ENCODE measurements at places on chromosomes 13 and 19. TPM values are rescaled to one million over a fixed set of nuclear protein-coding genes. Genes with fewer than 3 reads are reported as not detected.

GRCh38 chr13:100434010-100434763 is 154.4 kb downstream of the GGACT start:
- DNase-seq: no peak

DNA sequence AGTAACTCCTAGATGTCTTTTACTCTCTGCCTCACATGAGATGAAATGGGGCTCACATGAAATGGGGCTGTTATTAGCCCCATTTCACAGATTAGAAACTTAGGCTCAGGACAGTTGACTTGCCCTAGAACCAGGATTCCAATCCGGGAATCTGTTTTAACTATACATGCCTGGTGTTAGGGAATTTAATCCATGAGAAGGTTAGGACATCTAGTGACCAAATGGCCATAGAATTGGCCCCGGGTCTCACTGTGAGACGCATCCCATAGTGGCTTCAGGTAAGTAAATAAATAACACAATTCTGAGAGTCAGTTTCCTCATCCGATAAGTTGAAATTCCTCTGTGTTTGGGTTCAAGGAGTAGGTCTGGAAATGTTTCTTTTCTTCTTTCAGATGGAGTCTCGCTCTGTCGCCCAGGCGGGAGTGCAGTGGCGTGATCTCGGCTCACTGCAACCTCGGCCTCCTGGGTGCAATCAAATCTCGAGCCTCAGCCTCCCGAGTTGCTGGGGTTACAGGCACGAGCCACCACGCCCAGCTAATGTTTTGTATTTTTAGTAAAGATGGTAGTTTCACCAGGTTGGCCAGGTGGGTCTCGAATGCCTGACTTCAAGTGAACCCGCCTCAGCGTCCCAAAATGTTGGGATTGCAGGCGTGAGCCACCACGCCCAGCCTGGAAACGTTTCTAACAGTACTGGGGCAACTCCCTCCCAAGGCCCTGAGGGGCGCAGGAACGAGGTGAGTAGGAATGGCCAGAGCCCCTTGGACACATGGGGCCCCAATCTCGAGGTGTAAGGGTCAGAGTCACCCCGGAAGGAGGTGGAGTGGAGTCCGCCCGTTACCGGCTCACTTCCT is 1.2 kb upstream of the ZNF574 start:
- no peak for DNase-seq

DNA sequence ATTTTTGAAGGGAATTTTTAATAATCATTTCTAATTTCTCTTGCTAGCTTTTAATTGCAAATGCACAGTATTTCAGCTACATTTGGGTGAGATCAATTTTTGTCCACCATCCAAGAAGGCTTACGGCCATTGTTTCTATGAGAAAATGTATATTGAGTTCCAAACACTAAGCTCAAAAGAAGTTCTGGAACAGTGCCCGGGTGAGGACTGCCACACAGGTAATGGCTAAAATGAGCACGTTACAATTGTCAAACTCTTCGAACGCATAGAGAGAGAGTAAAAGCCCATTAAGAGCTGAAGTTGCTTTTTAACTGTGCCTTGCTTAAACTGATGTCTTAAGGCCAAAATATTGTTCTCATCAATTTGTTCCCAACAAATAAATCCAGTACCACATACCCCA is 755.0 kb downstream of the DIAPH3 start:
- no peak for DNase-seq

GRCh38 chr13:23570099-23570920 is at the start of gene TNFRSF19:
TNFRSF19 (plus strand) TSS chr13:23570412; CDS start chr13:23590184, 19,772 bp downstream.
- no peak for DNase-seq

DNA sequence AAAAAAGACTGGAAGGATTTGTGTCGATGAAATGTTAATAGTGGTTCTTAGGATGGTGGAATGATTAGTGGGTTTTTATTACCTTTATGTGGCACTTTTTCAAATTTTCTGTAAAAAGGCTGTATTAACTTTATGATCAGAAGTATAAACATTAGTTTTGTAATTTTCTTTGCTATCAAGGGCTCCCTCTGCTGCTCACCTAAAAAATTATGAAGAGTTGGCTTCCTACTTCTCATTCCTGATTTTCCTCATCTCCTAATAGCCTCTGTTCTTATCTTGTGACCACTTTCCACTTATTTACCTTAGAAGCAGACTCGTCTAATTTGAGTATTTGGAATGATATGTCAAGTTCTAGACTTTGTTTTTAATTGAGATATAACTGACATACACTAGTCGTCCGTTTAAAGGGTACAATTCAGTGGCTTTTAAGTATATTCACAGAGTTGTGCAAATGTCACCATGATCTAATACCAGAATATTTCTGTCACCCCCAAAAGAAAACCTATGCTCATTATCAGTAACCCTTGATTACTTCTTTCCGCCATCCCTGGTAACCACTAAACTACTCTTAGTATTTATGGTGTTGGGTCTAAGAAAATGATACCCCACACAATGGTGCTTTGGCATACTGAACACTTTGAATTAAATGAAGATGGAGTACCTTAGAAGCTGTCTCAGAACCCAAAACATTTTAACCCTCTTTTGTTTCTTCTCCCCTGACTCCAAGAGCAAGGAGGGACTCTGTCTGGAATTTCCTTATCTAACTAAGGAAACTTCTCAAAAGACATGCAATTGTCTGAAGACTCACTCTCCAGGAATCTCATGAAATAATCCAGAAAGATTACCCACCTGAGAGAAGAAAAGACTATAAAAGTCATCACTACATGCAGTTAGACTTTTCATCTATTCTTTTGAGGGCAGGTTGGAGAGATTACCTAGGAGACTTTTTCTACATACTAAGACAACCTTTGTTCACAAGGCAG is 311.3 kb downstream of the DLEU7 start:
- no peak for DNase-seq

The RNF113B gene
- total RNA-seq: not detected

DNA sequence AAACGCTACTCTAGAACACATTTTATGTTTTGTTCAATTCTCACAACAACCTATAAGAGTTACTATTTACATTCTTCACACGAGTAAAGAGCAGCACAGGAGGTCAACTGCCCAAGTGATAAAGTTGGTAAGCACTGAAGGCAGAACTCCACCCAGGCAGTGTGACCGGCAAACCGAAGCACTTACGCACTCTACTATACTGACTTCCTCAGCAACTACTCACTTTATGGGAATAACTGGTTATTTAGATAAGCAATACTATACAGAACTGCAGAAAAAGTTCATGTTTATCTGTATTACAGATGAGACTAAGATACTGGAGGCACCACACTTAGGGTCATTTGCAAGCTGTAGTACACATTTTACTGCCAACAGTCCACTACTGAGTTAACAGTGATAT is 28.8 kb downstream of the FOXO1 start:
- no peak for DNase-seq

The KLF2 gene
- total RNA-seq: 44.7 TPM

DNA sequence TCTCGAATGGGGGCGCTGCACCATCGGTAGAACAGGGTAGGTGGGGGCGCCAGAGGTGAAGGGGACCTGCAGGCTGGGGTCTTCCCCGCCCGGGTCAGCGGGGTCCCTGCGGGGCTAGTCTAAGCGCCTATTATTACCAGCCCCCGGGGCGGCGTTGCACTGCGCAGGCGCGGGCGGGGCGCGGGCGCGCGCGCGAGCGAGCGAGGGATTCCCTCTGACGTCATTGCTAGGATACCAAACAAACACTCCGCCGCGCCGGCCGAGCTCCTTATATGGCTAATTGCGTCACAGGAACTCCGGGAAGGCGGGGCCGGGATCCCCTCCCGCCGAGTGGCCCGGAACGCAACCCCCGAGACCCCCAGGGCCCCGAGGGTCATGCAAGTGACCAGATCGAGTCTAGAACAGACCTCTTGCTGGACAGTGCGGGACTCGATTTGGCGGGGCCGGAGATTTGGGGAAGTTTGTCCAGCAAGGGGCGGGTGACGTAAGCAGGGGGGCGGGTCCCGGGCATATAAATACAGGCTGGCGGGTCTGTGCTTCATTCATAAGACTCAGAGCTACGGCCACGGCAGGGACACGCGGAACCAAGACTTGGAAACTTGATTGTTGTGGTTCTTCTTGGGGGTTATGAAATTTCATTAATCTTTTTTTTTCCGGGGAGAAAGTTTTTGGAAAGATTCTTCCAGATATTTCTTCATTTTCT is at the start of gene FOSB:
Gene FOSB (plus strand): TSS at position 541 of the 703 bp plus-strand sequence. CDS start 591 bp downstream, outside the sequence.
- DNase-seq: peak; percentile 98

DNA sequence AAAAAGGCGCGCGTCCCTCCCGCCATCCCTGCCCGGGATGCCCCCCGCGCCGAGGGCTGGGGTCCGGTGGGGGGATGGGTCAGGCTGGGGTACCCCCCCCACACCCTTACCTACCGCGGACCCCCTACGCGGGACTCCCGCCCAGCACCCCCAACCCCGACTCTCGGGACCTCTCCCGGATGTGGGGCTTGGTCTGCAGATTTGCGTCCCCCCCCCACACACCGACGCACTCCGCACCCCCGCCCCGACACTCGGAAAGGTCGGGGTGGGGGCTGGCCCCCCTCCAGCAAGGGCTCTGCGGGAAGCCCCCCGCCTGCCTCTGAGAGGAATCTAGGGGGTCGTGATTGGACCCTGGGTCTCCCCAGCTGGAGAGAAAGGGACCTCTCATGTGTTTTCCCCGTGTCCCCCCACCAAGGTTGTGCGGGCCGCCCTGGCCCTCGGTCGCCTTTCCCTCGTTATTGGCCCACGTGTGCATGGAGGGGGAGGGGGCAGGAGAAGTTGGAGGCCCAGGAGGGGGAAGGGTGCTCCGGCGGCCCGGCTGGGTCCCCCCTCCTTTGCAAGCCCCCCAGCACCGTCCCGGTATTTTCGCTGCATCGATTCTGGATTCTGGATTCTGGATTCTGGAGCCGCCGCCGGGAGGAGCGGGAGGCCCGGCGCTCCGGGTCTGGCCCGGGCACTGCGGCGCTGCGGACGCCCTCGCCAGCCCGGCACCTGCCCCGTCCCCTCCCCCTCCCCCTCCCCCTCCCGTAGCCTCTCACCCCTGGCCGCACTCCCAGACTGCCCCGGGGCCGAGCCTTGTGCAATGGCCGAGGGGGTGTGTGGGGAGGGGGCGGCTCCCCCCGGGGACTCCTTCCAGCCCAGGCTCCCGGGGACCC is 607 bp downstream of the NFIC start:
- no peak for DNase-seq

- DNase-seq: peak; percentile 93
These were observed 6.9 kb downstream of the IL4I1 start for GRCh38 chr19:49889687-49890348.

- DNase-seq: no peak
These were observed 72.5 kb downstream of the ZNF708 start for GRCh38 chr19:21256722-21257121.

The ZNF888 gene
- 5.4 TPM for total RNA-seq

DNA sequence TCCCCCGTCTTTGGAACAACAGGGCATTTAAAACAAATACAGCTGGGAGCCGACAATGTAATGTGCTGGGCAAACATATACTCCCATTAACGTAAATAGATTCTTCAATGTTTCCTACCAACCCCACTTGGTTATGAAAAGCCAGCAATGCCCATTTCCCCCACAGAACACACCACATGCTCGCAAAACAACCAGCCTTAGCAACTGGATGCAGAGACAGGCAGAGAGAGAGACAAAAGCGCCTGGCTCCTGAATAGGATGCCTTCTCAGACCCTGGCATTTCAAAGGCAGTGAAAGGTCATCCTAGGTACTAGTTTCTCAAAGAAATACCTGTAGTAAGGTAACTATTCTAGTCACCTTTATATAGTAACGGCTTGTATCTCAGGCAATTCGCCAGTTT is 462.9 kb downstream of the ITGBL1 start:
- no peak for DNase-seq

The ZNF558 gene
- total RNA-seq: 15.2 TPM

The SOHLH2 gene
- not detected for total RNA-seq

DNA sequence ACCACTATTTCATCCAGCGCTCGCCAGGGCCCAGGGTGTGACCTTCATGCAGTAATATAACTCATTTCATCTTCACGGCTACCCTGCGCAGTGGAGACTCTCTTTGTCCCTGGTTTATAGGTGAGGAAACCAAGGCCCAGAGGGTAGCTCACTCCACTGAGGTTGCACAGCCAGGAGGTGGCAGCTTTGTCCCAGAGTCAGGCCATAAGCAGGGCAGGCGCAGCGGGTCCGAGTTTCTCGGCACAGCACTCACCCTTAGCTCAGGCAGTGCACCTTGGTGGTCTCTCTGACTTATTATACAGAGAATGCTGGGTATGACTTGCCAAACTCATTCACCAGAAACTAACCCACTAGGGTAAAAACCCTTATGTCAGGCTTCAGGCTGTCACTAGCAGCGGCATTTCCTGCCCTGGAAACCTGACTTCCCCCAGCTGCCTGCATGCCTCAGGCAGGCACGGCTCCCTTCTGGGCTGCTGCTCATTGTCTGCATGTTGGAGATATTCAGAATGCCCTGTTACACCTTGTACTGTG is 24.5 kb downstream of the PPP5C start:
- peak; percentile 41 for DNase-seq

DNA sequence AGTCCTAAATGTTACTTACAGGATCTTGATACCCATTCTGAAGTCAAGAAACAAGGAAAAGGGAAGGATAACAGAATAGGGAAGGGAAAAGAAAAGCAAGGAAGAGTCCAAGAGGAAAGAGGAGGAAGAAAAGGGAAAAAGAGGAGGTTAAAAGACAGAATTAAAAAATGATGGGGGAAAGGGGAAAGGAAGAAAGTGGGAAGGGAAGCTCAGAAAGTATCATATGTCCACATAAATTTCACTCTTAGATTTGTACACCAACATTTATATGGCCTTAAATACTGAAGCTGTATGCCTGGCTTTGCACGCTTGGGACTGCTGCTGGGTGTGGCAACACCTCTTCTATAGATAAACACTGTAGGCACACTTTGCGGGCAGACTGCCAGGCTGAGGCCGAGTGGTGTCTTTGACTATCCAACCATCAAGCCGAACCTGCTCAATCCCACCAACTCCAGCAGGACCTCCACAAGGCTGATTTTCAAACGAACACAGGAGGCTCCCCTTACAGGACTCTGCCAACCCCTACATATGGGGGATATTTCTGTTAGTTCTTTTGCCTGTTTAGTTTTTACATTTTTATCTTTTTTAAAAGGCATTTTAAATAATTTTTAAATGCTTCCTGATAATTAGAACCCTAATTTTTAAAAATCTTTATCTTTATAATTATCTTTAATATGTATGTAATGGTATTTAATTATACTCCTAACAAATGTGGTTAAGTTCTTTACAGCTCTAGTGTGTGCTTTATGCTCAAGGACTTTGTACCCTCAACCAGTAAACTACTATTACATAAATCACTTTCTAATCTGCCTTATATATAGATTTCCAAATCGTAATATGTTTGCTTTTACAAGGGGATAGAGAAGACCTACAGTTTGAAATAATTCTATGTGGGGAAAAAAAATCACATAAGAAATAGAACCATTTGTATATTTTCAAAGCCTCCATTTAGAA is 154.2 kb downstream of the DIAPH3 start:
- DNase-seq: no peak
